Erythroblast (primary cell): ENCODE measurements at places on chromosomes 2 and 18.

- DNase-seq = no peak
Measured at GRCh38 chr2:18200771-18201170, 322.3 kb downstream of the KCNS3 start.

- no peak for DNase-seq
Measured at GRCh38 chr2:188114014-188114413, 177.7 kb upstream of the GULP1 start.

DNA sequence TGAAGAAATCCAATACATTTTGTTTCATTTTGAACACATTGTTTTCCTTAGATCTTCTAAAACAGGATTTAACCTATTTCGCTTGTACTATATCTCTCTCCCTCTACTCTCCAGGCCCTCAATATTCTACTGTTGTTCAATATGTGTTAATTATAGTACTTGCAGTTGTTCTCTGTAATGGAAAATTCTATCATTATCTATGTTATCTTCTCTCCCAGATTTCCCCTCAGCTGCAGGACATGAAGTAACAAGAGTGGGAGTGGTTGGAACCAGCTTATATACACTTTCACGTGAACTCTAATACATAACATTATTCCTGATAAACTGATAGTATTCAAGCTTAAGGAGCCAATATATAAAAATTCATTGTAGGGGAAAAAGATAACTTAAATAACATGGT, 7.0 kb upstream of the STRN start:
- peak; percentile 13 for DNase-seq

DNA sequence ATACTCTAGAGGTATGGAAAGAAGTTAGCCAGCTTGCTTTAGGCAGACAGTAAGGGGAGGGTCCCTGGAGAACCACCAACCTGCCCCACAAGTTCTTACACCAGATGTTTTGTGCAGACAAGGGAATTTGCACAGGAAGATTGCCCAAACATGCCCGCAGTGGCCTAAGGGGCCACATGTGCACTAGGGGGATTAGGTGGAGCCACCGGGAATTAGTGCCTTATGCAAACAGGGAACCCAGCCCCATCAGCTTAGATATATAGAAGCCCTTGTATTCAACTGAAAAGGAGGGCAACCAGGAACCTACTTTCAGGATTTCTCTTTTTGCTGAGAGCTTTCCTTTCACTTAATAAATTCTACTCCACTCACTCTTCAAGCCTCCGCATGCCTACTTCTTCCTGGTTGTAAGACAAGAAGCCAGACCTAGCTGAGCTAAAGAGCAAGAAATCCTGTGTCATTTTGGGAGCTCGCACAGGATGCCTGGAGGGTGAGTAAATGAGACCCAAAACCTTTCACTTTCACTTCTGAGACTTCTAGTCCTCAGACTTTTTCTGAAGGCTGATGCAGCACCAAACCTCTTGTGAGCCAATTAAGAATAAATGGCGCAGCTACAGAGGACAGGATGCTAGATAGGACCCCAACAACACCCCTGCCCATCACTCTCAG, 146.3 kb downstream of the GCA start:
- peak; percentile 6 for DNase-seq

DNA sequence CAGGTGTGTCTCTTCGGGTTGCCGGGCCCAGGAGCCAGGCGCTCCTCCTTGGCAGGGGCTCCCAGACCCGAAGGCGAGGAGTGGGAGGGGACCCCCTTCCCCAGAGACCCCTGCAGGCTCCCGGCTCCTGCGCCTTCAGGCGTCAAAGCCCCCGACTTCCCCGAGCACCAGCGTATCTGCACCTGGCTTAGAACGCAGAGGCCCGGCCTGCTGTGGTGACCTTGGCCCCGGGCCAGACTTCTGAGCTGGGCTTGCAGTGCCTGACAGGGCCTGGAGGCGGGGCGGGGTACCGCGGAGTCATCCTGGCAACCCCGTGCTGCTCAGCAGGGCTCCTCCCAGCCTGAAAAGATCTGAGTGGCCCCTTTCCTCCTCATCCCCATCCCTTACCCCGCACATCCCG, 27.0 kb downstream of the SKA1 start:
- DNase-seq = peak; percentile 90

GRCh38 chr2:61222567-61222966, 60.6 kb downstream of the C2orf74 start:
- no peak for DNase-seq

- no peak for DNase-seq
Measured at GRCh38 chr18:38520786-38521185, 955.2 kb upstream of the CELF4 start.

GRCh38 chr2:147824620-147825019, 20.2 kb upstream of the ACVR2A start:
- no peak for DNase-seq

- no peak for DNase-seq
Measured at GRCh38 chr2:23622966-23623675, 238.1 kb downstream of the KLHL29 start.

- no peak for DNase-seq
Measured at GRCh38 chr2:226583715-226584114, 215.9 kb downstream of the IRS1 start.
